ENCODE measurements at places on chromosomes 7 and 10. TPM values are rescaled to one million over a fixed set of nuclear protein-coding genes. Genes with fewer than 3 reads are reported as not detected.

The MRLN gene
- polyA plus RNA-seq = not detected

The CPED1 gene
- 0.29 TPM for polyA plus RNA-seq

The SLC16A9 gene
- 6.8 TPM for polyA plus RNA-seq

The HOXA7 gene
- 1.8 TPM for polyA plus RNA-seq

The SLC13A1 gene
- polyA plus RNA-seq = not detected

The GIMAP2 gene
- 2.1 TPM for polyA plus RNA-seq

The FAM237B gene
- not detected for polyA plus RNA-seq

The AGR2 gene
- 1.6 TPM for polyA plus RNA-seq

The PILRA gene
- polyA plus RNA-seq = 0.85 TPM

The ZSCAN25 gene
- polyA plus RNA-seq = 4.5 TPM

The TACC2 gene
- polyA plus RNA-seq = 51.8 TPM

The RUFY2 gene
- polyA plus RNA-seq = 5.1 TPM

The LEP gene
- polyA plus RNA-seq = 0.02 TPM

The NPFFR1 gene
- polyA plus RNA-seq = 0.02 TPM

The CFAP46 gene
- 0.40 TPM for polyA plus RNA-seq

The SLC13A4 gene
- 7.1 TPM for polyA plus RNA-seq

The SMKR1 gene
- 0.63 TPM for polyA plus RNA-seq

The BBS9 gene
- polyA plus RNA-seq = 3.7 TPM

The KIF11 gene
- 4.1 TPM for polyA plus RNA-seq

The SGCE gene
- 2.2 TPM for polyA plus RNA-seq
